ENCODE measurements at places on chromosomes 2 and 18. TPM values are rescaled to one million over a fixed set of nuclear protein-coding genes. Genes with fewer than 3 reads are reported as not detected.

DNA sequence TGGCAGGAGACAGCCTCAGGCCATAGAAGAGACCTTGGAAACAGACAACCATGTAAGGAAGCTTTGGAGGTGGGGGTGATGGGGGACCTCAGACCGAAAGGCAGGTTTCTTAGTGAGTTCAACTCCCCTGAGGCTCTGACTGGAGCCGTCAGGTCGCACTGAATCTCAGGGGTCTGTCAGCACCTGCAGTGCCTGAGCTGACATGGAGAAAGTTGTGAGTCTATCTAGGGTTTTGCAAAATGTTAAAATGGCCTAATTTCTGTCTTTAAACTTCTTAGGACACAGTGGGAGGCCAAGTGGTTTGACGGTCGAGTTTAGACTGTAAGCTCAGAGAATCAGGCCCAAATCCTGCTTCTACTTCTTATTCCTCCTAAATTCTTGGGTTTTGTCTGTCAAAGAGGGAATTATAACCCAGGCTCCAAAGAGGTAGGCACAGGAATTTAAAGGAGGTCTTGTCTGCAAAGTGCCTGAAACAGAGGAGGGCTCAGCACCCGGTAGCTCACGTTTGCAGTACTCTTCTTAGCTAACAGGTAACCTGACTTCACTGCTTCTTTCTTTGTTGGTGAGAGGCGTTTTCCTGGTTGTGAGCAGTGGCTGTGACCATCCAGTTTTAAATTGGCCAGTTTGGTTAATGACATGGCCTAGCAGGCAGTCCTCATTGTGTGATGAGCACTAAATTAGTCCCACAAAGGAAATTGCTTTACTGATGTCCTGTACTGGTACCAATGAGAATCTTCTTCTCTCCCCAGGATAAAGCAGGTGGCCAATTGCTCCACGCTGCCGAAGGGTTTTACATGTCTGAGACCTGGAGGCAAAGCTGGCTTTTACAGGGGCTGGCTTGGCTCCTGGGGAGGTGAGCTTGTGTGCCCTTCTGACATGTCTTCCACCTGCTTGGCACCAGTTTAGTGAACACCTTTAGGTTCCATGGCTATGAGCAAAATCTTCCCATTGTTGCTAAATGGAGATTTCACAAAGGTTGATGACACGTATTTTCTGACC lies 95.7 kb downstream of the MYCN start:
- DNase-seq = no peak
- H3K27ac ChIP-seq = no peak overlapping the region
- H3K27me3 ChIP-seq = no peaks in the 10 kb centered on the region
- no peaks in the 10 kb centered on the region for H3K4me1 ChIP-seq
- no peaks in the 10 kb centered on the region for H3K36me3 ChIP-seq
- H3K4me3 ChIP-seq = no peak overlapping the region

GRCh38 chr2:148670773-148671172 lies 26.2 kb downstream of the EPC2 start:
- H3K4me3 ChIP-seq = no peak overlapping the region
- no peaks in the 10 kb centered on the region for H3K27me3 ChIP-seq
- H3K36me3 ChIP-seq = no peaks in the 10 kb centered on the region
- H3K27ac ChIP-seq = no peak overlapping the region
- peaks cover 46% of the 10 kb centered on the region for H3K4me1 ChIP-seq

GRCh38 chr2:10345813-10346212 lies 43.1 kb downstream of the HPCAL1 start:
- no peaks in the 10 kb centered on the region for H3K27me3 ChIP-seq
- no peak overlapping the region for H3K27ac ChIP-seq
- H3K36me3 ChIP-seq = no peaks in the 10 kb centered on the region
- H3K4me1 ChIP-seq = peaks cover 26% of the 10 kb centered on the region
- DNase-seq = no peak

DNA sequence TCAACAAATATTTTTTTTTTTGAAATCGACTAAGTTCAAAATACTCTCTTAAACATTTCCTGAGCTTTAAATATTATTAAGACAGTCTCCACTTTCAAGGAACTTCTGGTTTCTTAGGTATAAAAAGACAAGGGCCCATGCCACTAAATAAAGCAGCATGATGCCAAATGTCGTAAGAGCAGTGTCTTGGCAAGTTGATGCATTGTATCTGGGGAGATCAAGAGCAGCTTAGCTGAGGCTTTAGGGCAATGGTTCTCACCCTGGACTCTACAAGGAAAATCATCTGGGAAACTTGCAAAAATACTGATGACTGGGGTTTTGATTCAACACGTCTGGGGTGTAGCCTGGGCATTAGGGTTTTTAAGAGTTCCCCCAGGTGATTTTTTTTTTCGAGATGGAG lies 41.3 kb downstream of the COL4A3 start:
- DNase-seq = no peak
- H3K27ac ChIP-seq = no peak overlapping the region
- H3K4me3 ChIP-seq = no peak overlapping the region

DNA sequence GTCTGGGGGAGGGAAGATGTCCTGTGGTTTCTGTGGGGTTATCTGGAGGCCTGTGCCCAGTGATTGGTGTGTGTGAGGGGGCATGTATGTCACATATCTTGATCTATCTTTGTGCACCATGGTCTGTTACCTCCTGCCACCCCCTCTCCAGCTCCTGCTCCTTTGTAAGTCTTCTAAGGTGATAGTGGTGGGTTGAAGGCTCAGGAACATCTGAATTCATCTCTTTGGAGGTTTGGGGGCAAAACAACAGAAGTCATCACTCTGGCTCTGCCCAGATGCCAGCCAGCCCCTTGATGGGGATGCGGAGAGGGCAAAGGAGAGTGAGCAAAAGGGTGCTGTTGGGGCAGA lies 2.7 kb upstream of the WNT6 start:
- H3K36me3 ChIP-seq = no peaks in the 10 kb centered on the region
- DNase-seq = no peak
- H3K27me3 ChIP-seq = peaks cover 22% of the 10 kb centered on the region
- H3K27ac ChIP-seq = no peak overlapping the region

DNA sequence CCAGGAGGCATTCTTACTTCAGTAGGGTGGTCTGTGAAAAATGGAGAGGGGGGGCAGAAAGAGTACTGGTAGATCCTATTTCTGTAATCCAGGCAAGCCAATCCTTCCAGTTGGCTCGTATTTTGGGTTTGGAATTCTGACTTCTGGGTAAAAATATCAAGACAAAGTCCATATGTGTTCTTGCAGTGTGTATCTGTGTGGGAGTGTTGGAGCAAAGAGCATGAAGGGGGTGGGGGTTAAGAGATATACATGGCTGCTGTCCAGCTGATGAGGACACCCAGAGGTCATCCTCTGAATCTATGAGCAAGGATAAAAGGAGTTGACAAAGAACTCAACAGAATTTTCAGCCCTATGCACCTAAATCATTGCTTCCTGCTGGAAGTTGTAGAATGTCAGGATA lies 375.8 kb upstream of the PIK3C3 start:
- H3K27ac ChIP-seq = no peak overlapping the region
- DNase-seq = no peak
- H3K27me3 ChIP-seq = no peaks in the 10 kb centered on the region
- H3K4me3 ChIP-seq = no peak overlapping the region
- no peaks in the 10 kb centered on the region for H3K4me1 ChIP-seq

- no peak overlapping the region for H3K27ac ChIP-seq
- H3K4me1 ChIP-seq = peaks cover 7% of the 10 kb centered on the region
- H3K4me3 ChIP-seq = no peak overlapping the region
- no peaks in the 10 kb centered on the region for H3K27me3 ChIP-seq
- H3K36me3 ChIP-seq = no peaks in the 10 kb centered on the region
- DNase-seq = no peak
These were observed 233.7 kb upstream of the SPOPL start for GRCh38 chr2:138267902-138268254.

DNA sequence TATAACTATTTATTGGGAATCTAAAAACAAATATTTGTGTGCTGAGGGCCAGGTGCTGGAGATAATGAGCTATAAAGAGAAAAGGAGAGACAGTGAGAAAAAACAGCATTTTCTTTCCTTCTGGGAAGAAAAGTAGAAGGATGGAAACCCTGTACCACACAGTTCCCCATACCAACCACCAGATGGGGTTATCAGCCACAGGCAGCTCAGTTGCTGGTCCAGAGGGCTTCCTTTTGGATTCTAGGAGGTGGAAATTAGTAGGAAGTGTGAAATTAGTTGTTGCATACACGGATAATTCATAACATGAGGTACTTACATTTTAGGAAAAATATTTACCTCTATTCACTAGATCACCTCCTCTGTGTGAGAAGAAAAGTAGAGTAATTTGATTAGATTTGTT lies 237.0 kb upstream of the FOSL2 start:
- peaks cover 16% of the 10 kb centered on the region for H3K4me1 ChIP-seq
- no peak overlapping the region for H3K27ac ChIP-seq
- no peaks in the 10 kb centered on the region for H3K27me3 ChIP-seq
- no peak overlapping the region for H3K4me3 ChIP-seq
- H3K36me3 ChIP-seq = no peaks in the 10 kb centered on the region

GRCh38 chr2:88659538-88659915 lies 31.9 kb upstream of the RPIA start:
- peaks cover 24% of the 10 kb centered on the region for H3K4me1 ChIP-seq
- H3K4me3 ChIP-seq = peak overlapping the region; percentile 30
- no peaks in the 10 kb centered on the region for H3K27me3 ChIP-seq
- peak overlapping the region; percentile 64 for H3K27ac ChIP-seq

DNA sequence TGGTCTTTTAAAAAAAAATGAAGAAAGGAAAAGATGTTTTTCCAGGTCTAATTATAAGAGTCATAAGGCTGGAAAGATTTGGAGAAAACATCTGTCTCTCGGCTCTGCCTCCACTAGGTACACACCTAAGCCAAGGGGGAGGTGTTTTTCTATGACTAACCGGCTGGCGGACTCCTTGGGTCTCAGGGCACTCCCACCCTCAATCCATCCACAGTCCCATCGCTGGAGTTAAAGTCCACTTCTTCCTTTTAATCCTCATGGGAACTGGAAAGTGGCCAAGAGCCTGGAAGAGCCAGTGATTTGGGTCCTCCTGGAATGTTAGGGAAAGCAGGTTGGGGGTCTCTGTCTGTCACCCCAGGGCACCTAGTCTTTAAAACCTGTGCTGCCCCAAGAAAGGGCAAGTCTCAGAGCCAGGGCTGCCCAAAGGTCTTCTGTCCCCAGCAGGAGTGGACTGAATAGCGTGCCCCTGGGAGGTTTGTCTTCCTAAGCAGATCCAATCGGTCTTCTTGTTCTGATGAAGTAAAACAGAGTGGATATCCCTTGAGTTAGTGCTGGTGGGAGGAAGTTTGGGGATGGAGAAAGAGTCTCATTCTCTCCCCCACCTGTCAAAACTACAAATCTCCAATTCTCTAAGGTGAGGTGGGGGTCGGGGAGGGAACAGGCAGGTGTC lies 66.4 kb downstream of the MCFD2 start:
- H3K36me3 ChIP-seq = no peaks in the 10 kb centered on the region
- peak overlapping the region; percentile 88 for H3K27ac ChIP-seq
- H3K4me1 ChIP-seq = peaks cover 53% of the 10 kb centered on the region
- no peaks in the 10 kb centered on the region for H3K27me3 ChIP-seq
- H3K4me3 ChIP-seq = no peak overlapping the region

DNA sequence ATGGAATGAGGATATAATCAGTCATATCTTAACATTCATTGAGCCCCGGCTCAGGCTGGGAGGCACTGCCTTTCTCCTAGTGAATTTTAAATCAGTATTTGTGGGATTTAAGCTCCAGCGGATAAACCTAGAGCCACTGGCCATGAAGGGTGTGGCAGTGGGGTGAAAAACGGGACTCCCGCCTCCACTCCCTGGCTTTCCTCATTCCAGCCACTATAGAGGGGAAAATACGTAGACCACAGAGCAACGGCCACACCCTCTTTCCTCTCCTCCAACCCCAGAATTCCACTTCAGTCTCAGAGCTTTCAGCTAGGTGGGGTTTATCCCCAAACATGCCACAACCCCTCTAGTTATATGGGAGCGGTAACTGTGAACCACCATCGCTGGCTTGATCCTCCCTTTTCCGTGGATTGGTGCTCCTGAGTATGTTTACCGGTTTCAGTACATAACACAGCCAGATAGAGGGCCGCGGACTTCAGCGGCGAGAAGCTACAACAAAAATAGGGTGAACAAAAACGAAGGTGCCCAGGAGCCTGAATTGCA lies 70.6 kb upstream of the ITGB6 start:
- H3K4me3 ChIP-seq = peak overlapping the region; percentile 77
- H3K27ac ChIP-seq = peak overlapping the region; percentile 96
- DNase-seq = no peak
- H3K36me3 ChIP-seq = no peaks in the 10 kb centered on the region

GRCh38 chr2:35530615-35531135 lies 824.9 kb upstream of the CRIM1 start:
- H3K27ac ChIP-seq = no peak overlapping the region
- H3K27me3 ChIP-seq = no peaks in the 10 kb centered on the region
- H3K4me3 ChIP-seq = no peak overlapping the region
- H3K36me3 ChIP-seq = no peaks in the 10 kb centered on the region

DNA sequence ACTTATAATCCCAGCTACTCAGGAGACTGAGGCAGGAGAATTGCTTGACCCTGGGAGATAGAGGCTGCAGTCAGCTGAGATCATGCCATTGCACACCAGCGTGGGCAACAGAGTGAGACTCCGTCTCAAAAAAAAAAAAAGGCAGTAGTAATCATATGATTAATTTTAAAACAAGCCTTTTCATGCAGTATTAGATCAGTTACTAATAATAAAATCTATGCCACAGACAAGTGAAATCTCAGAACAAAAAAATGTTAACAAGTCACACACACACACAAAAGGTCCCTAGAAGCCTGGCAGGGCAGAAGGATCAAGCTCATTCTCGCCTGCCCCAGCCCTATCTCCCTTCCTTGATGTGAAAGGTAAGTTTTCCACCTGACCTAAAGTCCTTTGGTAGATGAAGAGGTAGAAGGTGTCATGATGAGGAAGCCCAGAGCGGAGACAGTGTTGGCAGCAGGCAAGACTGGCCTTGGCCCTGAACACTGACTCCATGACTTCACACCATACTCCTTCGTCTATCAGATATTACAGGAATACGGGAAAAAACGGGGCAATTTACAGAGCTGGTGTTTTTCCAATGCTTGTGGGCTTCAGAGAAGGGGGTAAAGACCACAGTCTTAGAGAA lies 10.6 kb downstream of the KDSR start:
- no peaks in the 10 kb centered on the region for H3K27me3 ChIP-seq
- H3K27ac ChIP-seq = peak overlapping the region; percentile 80
- DNase-seq = no peak
- peak overlapping the region; percentile 44 for H3K4me3 ChIP-seq
- peaks cover 23% of the 10 kb centered on the region for H3K4me1 ChIP-seq
- H3K36me3 ChIP-seq = peaks cover 40% of the 10 kb centered on the region

GRCh38 chr2:59560769-59561168 lies 992.7 kb downstream of the BCL11A start:
- H3K27me3 ChIP-seq = no peaks in the 10 kb centered on the region
- H3K27ac ChIP-seq = no peak overlapping the region
- H3K36me3 ChIP-seq = no peaks in the 10 kb centered on the region
- no peaks in the 10 kb centered on the region for H3K4me1 ChIP-seq
- H3K4me3 ChIP-seq = no peak overlapping the region
- DNase-seq = no peak

The CD207 gene
- total RNA-seq = 0.27 TPM

The DYSF gene
- 15.2 TPM for total RNA-seq

The CERS6 gene
- total RNA-seq = 13.7 TPM

The TEX44 gene
- not detected for total RNA-seq

The RGPD5 gene
- 85.5 TPM for total RNA-seq

The SLC19A3 gene
- 4.9 TPM for total RNA-seq

The CCDC148 gene
- not detected for total RNA-seq

The TTR gene
- not detected for total RNA-seq

The IHH gene
- total RNA-seq = not detected

The DTNB gene
- 76.2 TPM for total RNA-seq

The MOGAT1 gene
- total RNA-seq = not detected

The UGT1A7 gene
- 0.35 TPM for total RNA-seq

The PUS10 gene
- 2.6 TPM for total RNA-seq
